ENCODE measurements at places on chromosomes 3 and 15.
A peak's percentile ranks its signal among the peaks of the same experiment; 100 is the strongest.

- DNase-seq: no peak
Measured at GRCh38 chr15:22936577-22937472, 43.3 kb downstream of the CYFIP1 start.

DNA sequence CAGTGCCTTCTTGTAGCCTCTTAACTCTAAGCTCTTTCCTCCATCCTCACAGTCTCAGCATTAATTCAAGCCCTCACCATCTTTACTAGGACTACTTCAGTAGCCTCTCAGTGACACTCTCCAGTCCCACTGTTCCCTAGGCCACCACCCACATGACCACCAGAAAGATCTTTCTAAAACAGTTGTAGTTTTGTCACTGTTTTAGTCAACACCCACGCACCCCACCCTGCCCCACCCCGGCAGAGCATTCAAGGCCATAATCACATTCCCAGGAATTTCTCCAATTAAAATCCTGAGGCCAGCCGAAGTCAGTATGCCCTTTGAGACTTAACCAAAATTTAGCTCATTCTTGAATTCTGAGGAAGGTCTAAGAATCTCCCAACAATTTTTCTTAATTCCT lies 31.2 kb upstream of the PSMD6 start:
- no peak for DNase-seq

- no peak for DNase-seq
Measured at GRCh38 chr15:28919201-28919635, 33.4 kb downstream of the APBA2 start.

DNA sequence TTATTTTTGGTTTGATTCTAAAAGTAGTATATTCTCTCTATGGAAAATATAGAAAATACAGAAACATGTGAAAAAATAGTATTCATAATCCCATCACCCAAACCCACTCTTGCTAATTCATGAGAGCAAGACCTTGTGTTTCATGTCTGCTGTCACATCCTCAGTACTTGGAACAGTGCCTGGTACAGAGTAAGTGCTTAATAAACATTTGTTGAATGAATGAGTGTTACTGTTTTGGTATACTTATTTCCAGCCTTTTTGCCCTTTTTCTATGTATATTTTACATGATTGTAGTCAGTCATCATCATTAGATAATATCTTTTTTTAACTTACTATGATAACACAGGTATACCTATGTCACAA lies 59.3 kb downstream of the IL16 start:
- DNase-seq: no peak

DNA sequence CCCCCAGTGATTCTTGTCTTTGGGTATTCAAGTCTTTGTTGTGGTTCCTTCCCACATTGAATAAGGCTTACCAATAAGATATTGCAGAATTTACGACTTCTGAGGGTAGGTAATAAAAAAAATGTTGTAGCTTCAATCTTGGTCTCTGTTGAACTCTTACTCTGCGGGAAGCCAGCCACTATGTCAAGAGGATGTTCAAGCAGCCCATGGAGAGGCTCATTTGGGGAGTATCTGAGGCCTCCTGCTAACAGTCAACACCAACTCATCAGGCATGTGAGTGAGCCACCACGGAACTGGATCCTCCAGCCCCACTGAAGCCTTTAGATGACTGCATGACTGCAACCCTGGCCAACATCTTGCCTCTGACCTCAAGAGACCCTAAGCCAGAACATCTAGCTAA lies 3.2 kb upstream of the TBC1D23 start:
- peak; percentile 15 for DNase-seq

- peak; percentile 95 for DNase-seq
Measured at GRCh38 chr3:192879346-192880031, 38.2 kb downstream of the MB21D2 start.

DNA sequence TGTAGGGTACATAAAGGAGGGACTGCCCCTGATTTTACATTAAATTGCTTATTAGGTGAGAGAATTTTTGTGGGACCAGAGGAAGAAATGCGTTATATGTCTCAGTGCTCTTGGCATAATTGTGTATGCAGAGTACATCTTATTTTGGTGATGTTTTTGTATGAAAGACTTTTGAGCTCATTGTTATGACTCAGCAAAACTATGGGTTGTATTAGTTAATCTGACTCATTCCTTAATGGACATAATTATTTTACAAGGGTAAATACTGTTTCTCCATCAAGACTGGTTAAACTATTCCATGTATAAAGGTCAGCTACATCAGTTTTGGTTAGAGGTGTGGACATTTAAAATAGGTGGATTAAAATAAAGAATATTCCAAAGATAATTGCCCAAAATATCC lies 156.8 kb downstream of the ALCAM start:
- DNase-seq: no peak

- DNase-seq: no peak
Measured at GRCh38 chr3:101542957-101543356, 18.7 kb upstream of the TRMT10C start.

- DNase-seq: no peak
Measured at GRCh38 chr3:41126472-41126871, 72.8 kb upstream of the CTNNB1 start.

DNA sequence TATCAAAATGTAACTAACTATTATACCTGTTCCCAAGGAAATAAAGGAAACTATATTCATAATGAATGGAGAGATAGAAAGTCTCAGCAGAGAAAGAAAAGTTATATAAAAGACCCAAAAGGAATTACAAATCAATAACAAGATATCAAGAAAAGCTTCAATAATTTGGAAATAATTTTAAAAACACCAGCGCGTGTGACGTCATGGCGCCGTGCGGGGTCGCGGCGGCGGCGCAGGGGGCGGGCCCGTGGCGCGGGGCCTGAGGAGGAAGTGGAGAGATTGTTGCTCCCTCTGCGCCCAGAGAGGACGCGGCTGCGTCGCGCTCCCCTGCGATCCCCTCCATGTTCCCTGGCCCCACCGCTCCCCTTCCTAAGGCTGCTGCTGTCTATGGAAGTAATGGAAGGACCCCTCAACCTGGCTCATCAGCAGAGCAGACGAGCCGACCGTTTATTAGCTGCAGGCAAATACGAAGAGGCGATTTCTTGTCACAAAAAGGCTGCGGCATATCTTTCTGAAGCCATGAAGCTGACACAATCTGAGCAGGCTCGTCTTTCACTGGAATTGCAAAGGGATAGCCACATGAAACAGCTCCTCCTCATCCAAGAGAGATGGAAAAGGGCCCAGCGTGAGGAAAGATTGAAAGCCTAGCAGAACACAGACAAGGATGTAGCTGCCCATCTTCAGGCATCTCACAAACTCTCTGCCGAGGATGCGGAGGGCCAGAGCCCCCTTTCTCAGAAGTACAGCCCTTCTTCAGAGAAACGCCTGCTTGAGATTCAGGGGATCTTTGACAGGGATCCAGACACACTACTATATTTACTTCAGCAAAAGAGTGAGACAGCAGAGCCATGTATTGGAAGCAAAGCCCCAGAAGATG lies 4.1 kb downstream of the XCR1 start:
- DNase-seq: no peak

DNA sequence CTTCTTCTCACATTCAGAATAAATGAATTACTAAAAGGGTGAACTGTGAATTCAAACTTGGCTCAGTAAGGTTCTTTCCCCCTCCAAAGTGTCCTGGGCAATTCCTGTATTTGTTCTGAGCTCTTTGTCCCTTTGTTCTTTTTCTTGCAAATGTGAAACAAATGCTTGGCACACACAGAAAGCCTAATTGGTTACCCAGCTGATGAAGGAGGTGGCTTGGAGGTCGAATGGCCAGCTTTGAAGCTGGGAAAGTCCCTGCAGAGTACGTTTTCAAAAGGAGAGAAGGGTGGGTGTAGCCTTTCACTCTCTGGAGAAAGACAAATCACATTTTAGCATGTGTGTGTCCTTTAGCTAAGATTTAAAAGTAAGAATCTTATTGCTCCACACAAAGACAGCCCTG lies 154.4 kb downstream of the PEX5L start:
- peak; percentile 19 for DNase-seq

GRCh38 chr3:113590983-113591382 lies 58.6 kb downstream of the SIDT1 start:
- DNase-seq: no peak

GRCh38 chr3:183315739-183316138 lies 62.7 kb downstream of the B3GNT5 start:
- DNase-seq: no peak

- no peak for DNase-seq
Measured at GRCh38 chr3:28224430-28224829, 17.0 kb upstream of the CMC1 start.
